ENCODE measurements at places on chromosomes 6 and 20.

DNA sequence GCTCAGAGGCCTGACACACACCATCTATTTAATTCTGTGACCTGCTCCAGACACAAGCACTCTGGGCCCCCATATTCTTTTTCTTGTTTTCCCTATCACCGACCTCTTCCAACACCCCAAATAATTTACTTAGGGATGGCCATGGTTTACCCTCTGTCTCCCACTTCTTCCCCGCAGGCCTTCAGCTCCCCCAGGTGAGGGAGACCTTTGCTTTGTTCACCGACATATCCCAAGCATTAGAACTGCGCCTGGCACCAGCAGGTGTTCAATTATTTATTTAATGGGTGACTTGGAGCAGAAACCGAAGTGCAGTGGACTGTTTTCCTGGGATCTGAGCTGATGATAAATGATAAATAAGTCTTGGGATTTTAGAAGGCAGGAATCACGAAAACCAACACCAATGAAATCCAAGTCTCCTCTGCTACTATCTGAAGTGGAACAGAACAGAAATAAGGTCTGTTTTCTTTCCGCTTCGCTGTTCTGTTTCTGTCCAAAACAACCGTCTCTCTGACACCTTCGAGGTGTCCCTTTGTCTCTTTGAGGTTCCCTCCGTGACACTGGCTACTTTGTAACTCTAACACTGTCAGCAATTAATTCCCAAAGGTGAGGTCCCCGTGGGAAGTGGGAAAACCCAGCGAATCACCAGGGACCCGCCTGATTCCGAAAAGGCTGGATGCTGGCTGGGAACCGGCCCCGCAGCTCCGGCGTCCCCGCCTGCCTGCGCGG is 1.1 kb upstream of the RIN2 start:
- DNase-seq = no peak

GRCh38 chr6:16187176-16187575 is 51.2 kb upstream of the GMPR start:
- DNase-seq = no peak

DNA sequence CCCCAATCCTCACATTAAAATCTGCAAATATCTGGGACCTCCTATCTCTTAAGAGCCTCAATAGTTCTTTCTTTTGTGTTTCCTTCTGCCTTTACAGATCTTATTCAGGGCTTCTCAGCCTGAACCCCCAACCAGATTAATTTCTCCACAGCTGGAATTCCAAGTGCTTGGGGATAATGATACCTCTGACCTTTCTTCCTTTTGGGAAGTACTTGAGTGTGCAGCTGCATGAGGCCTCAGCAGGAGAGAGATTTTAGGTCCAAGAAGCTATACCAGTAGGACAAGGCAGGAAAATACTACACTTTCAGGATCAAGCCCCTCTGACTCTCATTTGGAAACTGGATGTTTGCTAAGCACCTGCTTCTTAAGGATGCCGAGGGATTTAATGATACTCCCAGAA is 2.6 kb downstream of the PHF20 start:
- DNase-seq = no peak

DNA sequence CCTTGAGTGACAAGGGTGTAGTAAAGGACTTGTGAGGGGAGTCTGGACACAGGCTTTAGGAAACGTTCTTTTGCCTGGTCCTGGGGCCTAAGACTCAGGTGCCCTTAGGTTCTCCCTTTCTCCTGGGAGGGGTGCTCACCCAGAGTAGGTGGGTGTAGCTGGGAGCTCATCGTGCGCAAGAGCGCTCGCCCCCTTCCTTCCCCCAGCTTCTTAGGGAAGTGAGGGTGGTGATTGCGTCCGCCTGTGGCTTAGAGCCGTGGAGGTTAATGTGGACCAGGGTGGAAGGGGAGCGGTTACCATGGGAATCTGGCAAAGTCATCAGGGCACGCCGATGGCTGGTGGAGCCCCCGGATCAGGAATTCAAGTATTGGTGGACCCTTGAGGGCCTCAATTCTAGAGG is 3.3 kb upstream of the AARS2 start:
- DNase-seq = no peak

DNA sequence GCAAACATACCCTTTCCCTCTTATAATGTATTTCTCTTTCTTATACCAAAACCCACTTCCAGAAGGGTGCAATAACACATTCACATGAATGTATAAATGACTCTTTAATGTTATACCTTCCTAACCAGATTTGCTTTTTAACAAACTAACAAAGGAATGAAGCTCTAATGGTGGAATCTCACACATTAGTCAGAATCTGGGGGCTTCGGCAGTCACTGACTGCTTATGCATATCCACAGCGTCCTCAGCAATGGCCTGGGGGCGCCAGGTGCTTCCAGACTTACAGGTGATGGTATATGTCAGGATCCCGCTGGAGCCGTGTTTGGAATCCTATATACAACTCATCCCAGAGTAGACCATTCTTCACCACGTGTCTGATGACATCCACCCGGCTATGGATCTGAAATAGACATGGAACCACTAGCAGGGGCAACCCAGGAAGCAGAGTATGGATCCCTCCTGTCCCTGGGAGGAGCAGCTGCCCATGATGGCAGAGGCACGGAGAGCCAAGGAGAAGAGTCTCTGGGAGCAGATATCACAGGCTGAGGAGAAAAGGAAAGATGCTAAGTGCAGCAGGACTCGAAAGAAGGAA is 150.8 kb upstream of the RIPOR2 start:
- DNase-seq = no peak

DNA sequence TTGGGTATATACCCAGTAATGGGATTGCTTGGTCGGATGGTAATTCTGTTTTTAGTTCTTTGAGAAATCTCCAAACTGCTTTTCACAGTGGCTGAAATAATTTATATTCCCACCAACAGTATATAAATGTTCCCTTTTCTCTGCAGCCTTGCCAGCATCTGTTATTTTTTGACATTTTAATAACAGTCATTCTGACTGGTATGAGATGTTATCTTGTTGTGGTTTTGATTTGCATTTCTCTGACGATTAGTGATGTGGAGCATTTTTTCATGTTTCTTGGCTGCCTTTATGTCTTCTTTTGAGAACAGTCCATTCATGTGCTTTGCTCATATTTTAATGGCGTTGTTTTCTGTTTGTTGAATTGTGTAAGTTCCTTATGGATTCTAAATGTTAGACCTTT is 641.6 kb downstream of the HACE1 start:
- DNase-seq = no peak

GRCh38 chr6:116933485-116933884 is 56.4 kb downstream of the RFX6 start:
- no peak for DNase-seq

DNA sequence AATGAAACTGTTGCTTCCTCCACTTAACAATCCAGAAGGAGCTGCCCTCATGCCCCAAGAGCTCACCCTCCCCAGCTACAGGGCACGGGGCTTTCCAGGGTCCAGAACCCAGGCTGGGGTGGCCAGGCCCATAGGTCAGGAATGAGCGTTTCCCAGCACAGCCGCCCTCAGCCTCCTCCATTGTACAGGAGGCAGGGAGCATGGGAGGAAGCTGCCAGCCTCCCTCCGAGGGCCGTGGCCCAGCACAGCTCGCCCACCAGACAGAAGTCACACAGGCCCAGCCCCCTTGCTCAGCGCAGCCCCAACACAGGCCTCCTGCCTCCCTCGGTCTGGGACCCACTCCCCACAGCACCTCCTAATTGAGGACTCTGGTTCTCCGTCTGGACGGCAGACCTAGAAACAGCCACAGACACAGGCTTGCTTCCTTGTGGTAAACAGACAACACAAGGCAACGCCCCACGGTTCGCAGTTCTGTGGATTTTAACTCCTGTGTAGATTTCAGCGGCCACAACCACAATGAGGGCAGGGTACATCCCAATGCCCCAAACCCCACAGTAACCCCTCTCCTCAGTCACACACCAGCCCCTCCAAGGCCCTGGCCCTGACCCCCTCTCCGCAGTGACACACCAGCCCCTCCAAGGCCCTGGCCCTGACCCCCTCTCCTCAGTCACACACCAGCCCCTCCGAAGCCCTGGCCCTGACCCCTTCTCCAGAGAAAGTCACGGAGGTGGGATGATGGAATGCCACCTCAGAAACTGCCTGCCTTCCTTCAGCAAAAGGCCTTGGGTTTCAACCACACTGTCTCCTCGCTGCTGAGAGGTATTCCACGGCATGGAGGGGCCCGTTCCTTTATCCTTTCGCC is 173.5 kb downstream of the DLL1 start:
- DNase-seq = no peak

DNA sequence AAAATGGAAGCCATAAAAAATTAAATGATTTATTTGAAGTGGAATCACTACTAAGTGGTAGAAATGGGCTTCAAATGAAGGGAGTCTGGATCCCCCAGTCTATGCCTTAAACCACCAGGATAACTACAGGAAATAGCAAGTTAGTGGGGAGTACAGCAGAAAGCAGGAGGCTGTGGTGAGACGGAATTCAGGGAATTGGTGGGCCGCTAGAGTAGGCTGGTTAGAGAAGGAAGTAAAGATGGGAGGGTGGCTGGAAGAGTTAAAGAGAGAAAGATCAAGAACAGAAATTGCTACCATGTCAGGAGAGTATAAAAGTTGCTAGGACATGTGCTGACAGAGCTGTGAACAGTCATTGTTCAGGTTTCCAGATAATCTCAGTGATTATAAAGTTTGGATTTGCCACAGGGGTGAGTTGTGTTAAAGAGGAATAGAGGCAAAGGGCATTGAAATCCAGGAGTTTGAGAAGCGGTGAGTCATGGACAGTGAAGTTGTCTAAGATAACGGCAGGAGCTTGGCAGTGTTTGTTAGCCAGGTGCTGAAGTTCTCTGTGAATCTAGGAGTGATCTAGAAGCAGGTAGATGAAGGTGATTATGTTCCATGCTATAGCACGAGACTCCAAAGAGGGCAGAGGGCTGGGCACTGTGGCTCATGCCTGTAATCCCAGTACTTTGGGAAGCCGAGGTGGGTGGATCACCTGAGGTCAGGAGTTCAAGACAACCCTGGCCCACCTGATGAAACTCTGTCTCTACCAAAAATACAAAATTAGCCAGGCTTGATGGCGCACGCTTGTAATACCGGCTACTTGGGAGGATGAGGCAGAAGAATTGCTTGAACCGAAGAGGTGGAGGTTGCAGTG is 13.7 kb upstream of the HINT3 start:
- DNase-seq = no peak

DNA sequence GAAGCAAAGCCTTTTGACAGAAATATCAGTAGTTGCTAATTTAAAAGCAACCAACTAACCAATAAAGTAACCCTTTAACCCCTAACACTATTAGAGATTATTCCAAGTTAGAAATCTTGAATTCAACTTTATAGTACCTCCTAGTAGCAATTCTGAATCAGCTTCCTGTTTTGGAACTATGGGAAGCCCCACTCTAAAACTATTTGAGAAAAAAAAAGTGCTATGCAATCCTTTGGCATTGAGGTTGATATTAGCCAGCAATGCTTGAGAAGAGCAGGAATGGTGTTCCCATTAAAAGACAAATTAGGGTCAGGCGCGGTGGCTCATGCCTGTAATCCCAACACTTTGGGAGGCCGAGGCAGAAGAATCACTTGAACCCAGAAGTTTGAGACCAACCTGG is 306.2 kb upstream of the ZFP64 start:
- DNase-seq = no peak

DNA sequence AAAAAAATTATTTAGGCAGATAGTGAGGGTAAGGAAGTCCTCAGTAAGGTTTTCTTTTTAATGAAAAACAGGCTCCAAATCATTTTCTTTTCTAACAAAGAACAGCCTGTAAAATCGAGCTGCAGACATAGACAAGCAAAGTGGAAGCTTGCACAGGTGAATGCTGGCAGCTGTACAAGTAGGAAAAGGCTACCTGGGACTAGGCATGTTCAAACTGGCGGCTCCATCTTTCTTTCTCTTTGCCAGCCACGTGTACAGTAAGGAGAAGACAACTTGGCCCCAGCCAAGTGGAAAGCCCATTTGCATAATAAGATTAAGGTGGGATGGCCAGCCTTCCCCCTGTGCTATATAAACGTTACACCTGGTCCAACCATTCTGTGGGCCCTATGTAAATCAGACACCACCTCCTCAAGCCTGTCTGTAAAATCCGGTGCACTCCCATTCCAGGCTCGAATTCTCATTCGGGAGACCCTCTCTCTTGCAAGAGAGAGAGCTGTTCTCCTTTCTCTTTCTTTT is 27.0 kb upstream of the SLC2A12 start:
- DNase-seq = no peak
